ENCODE measurements at places on chromosomes 13 and 19. TPM values are rescaled to one million over a fixed set of nuclear protein-coding genes. Genes with fewer than 3 reads are reported as not detected.

DNA sequence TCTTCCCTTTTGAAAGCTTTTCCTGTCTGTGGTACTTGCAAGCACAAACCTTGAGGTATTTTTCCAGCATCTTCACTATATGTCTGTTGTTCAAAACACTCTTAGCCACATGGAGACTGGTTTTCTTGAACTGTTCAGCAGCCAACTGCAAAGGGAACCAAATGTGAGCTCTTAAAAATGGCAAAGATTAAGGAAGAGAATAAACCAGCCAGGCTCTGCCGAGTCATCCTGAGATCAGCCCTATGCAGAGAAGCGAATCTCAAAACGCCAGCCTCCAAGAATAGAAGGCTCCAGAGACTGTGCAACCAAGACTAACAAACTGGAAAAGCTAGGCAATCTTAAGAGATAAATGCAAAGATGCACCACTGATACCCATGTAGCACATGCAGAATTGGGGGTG, 20.7 kb downstream of the AKAP8 start:
- DNase-seq, result no peak

GRCh38 chr13:50757008-50757407, 86.5 kb downstream of the DLEU7 start:
- no peak for DNase-seq

OR10H1 gene
- total RNA-seq, result 1.7 TPM

INAFM1 gene
- total RNA-seq, result 1.4 TPM
